T-helper 2 cell treated with Interferon-gamma antibody and Interleukin-4, amounts not matched to agents 5 μg/mL and 100 μg/mL, for 36 hours (primary cell): ENCODE measurements at places on chromosomes 3 and 15.

DNA sequence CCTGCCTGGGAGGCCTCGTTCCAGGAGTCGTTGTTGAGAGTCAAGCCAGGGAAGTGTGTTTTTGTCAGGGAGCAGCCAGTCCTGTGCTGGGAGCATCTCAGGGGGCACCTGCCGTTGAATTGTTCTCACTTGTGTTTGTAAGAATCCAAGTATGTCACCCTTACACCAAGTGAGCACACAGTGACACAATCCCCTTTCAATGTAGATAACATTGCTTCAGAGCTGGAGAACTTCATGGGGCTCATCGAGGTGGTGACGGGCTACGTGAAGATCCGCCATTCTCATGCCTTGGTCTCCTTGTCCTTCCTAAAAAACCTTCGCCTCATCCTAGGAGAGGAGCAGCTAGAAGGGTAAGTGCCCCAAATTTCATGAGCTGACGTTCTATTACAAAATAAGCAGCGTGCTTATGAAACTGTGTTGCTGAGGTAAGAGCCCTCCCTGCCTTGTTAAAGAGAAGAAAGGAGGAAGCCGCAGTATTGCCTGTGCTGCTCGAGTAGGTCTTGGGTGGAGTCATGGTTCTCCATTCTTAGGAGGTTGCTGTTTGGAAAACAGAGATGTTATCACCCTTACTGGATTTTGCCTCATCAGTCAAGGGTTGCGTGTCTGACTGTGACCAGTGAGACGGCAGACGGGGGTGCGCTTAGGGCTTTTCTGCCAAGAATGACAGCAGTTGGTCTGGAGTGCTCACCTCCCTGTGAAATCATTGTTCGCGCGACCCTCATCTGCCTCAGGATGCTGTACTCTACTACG is 108.1 kb downstream of the PGPEP1L start:
- no peak for DNase-seq

GRCh38 chr3:14141602-14142341 is 16.9 kb downstream of the TMEM43 start:
- no peak for DNase-seq

GRCh38 chr15:36465304-36465703 is 114.1 kb upstream of the CDIN1 start:
- no peak for DNase-seq

GRCh38 chr15:83014205-83014653 is 2.8 kb upstream of the C15orf40 start:
- no peak for DNase-seq

DNA sequence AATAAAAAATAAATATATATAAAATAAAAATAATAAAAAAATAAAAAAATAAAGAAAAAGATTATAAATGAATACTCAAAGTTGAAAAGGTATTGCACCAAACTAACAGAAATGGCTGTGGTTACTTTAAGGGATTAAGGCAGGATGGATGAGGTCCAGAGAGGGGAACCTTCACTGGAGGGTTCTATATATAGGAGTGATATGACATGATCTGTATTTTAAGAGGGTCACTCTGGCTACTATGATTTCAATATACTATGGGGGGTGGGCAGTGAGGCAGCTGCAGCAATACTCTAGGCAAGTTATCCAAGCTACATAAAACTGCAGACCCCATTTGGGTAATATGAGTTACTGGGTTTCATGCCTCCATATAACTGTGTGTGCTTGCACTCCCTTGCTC is 24.6 kb downstream of the ACAD11 start:
- no peak for DNase-seq

GRCh38 chr3:159113221-159113875 is 311.5 kb downstream of the MFSD1 start:
- no peak for DNase-seq

DNA sequence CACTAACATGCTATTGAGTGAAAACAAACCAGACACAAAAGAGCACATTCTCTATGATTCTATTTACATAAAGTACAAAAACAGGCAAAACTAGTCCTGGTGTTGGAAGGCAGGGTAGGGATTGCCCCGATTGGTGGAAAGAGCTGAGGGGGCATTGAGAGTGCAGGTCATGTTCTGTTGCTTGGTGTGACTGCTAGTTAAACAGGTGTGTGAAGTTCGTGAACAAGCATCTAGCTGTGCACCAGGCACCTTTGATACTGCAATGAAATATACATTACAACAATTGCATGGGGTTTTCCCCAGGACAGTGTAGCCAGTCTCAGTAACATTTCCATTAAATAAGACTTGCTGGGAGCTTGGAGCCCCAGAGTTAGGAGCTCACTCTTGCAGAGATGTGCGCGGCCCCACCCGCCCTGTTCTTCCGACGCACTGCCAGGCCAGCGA is 26.3 kb upstream of the THRB start:
- no peak for DNase-seq

GRCh38 chr15:57033715-57034439 is 115.4 kb downstream of the TCF12 start:
- DNase-seq, result no peak

DNA sequence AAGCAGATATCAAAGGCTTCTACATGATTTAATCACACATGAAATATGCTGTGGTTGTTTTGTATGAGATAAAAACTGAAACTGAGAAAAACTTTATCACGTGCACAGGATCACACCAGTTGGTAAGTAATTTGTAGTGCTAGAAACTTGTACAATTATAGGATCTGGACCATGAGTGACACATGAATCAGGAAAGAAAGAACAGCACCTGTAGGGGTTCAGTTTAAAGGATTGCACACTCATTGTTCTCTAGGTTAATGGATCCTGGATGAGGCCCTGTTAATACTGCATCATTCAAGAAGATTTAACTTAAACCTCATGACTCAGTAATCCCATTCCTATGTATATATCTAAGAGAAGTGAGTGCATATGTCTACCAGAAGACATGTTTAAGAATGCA is 87.9 kb downstream of the STT3B start:
- DNase-seq, result no peak

- no peak for DNase-seq
Measured at GRCh38 chr3:195172039-195172684, 98.8 kb downstream of the XXYLT1 start.

DNA sequence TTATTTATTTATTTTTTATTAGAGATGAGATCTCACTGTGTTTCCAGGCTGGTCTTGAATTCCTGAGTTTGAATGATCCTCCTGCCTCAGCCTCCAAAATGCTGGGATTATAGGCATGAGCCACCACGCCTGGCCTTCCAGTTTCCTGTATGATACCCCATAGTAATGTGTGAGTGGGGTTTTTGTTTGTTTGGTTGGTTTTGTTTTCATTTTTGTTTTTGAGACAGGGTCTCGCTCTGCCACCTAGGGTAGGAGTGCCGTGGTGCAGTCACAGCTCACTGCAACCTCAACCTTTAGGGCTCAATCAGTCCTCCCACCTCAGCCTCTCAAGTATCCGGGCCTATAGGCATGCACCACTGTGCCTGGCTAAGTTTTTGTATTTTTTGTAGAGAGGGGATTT is 30.9 kb downstream of the GOLM2 start:
- no peak for DNase-seq

DNA sequence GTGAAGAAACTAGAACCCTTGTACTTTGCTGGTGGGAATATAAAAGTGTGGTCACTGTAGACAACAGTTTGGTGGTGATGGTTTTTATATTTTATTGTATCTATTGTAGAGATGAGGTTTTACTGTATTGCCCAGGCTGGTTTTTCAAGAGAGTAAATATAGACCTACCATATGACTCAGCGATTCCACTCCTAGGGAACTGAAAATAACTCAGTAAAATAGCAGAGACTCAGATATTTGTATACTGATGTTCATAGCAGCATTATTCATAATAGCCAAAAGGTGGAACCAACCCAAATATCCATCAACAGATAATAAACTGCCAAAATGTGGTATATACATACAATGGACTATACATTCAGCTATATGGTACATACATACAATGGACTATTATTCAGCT is 68.8 kb upstream of the IL12A start:
- no peak for DNase-seq

- DNase-seq, result no peak
Measured at GRCh38 chr3:10697918-10698317, 118.1 kb upstream of the SLC6A11 start.

GRCh38 chr3:186413615-186414415 is 51.8 kb upstream of the DGKG start:
- DNase-seq, result no peak

- no peak for DNase-seq
Measured at GRCh38 chr15:41795996-41796856, 21.9 kb downstream of the MAPKBP1 start.

GRCh38 chr3:107525644-107526305 is 3.0 kb downstream of the BBX start:
- peak; percentile 8 for DNase-seq

DNA sequence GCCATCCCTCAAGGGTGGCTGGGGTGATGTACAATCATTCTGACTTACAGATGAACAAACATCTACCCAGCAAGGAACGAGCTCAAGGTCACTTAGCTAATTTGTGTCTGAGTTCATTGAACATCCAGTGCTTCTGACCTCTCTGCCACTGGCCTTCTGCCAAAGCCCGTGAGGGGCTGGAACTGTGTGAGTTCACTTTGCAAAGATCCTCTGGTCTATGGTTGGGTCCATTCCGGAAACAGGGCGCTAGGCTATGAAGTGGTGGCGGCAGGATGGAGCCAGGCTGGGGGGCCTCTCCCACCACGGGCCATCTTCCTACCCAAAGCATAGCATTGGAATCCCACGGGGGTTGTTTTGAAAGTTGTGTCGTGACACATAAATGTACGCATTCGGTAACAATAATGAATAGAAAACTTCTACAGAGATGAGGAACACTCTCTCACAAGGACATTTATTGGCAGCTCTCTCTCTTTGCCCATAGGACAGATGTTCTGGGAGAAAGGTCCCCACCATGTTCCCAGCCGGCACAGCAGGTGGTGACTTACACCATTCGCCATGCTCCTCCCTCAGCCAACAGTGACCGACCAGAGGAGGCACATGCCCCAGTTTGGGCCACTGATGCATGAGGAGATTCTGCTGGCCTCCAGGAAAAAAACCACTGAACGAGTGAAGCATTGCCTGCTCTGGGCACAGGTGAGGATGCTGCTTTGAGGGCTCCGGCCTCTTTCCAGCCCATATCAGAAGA is 214.7 kb upstream of the CHRNA7 start:
- no peak for DNase-seq
